ENCODE measurements at places on chromosomes 5 and 9. TPM values are rescaled to one million over a fixed set of nuclear protein-coding genes. Genes with fewer than 3 reads are reported as not detected.

GRCh38 chr9:93657331-93658111, 81.1 kb downstream of the PHF2 start:
- DNase-seq, result peak; percentile 53

- DNase-seq, result peak; percentile 97
Observed at GRCh38 chr9:34637356-34638137, at the start of gene SIGMAR1. Gene SIGMAR1, minus strand, starts transcription at chr9:34637787. Its CDS starts 90 bp downstream, at chr9:34637697.

Gene SVEP1
- 77.5 TPM for total RNA-seq

Gene GPR150
- 0.14 TPM for total RNA-seq

GRCh38 chr9:18905883-18906629, 127.0 kb downstream of the SAXO1 start:
- DNase-seq, result no peak

Gene CHSY3
- 3.3 TPM for total RNA-seq

DNA sequence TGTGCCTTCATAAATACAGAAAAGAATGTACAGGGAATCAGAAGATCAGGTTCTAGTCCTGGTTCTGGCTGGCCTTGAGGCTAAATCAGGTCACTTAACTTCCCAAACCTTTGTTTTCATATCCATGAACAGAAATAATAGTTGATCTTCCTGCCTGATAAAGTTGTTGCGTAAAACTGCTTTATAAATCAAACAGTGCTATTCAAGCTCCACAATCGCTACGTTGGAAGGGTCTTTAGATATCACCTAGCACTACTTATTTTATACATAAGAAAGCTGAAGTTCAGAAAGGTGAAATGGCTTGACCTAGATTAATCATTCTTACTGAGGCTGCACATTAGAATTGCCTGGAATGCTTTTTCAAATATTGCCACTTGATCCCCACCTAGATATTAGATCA, 36.3 kb upstream of the GCNT4 start:
- no peak for DNase-seq

DNA sequence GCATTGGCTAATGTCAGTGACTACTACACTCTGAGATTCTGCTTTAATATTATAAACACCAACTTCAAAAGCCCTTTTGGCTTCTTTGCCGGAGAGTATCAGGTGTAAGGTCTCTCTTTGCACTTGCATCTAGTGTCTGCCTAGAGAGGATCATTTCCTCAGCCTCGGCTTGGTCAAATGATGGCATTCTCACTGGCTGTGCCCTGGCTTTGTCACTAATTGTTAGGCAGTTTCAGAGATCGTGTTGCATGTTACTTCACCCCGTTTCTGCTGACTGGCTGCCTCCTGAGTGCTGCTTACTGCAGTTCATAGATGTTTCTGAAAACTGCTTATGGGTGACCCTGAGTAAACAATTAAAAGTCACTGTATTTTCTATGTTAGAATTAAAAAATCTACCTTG, 48.8 kb downstream of the SLC1A3 start:
- peak; percentile 66 for DNase-seq

DNA sequence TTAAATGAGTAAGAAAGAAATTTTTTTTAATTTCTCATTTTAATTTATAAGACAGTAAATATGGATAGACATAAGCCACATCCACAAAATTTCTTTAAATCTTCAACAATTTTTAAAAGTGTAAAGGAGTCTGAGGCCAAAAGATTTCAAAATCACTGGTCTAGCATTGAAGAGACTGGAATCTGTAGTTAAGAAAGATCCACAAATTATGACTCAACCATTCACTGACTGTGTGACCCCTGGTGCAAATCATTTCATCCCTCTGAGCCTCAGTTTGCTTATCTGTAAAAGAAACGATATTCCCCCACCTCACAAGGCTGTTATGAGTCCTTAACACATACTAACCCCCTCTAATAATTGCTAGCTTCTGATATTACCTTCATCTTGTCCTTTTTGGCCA, 98.5 kb downstream of the EBF1 start:
- no peak for DNase-seq

DNA sequence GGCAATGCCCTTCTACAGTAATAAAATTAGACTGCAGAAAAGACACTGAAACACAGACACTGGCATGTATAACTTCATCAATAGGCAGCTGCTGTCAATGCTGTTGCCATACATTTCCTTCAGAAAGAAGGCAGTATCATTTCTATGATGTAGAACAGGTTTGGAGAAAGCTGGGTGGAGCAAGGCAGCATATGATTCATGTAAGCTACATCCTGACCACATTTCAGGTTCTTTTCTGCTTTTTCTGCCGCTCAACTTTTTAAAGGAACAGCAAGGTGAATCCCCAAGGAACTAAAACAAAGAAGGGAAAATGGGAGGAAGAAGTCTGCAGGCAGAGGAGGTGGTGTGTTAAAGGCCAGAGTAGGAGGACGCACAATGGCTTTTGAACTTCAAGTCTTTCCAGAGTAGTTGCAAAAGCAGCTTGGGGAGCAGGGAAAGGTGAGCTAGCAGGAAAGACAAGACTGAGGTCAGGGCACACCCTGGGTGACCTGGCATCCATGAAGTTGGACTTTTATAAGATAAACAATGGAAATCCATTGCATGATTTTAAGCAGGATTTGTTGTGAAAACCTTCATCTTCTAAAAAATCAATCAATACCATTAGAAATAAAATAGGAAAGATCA, 142.1 kb downstream of the MED10 start:
- no peak for DNase-seq

Gene FREM1
- 45.1 TPM for total RNA-seq

- no peak for DNase-seq
Observed at GRCh38 chr5:122707796-122708195, 67.1 kb upstream of the SNX2 start.

DNA sequence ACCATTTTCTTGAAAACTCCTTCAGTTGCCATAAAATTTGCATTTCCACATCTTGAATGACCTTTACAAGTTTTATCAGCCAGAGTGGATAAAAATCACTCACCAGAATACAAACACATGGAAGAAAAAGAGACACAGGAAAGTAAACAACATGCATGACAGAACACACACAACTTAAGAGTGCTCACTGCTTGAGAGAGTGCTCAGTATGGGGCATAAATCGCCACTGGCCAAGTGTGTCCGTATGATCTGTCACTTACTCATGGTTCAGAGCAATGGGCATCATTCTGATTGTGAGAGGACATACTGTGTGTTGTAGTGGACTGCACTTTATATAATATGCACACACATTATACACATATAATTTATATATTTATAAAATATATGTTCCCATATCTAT, 155.6 kb upstream of the NTRK2 start:
- DNase-seq, result no peak

GRCh38 chr5:67815455-67816391, 399.8 kb upstream of the PIK3R1 start:
- DNase-seq, result no peak

GRCh38 chr5:111553868-111554267, 41.5 kb upstream of the STARD4 start:
- no peak for DNase-seq

Gene PCDHGA12
- 13.8 TPM for total RNA-seq

DNA sequence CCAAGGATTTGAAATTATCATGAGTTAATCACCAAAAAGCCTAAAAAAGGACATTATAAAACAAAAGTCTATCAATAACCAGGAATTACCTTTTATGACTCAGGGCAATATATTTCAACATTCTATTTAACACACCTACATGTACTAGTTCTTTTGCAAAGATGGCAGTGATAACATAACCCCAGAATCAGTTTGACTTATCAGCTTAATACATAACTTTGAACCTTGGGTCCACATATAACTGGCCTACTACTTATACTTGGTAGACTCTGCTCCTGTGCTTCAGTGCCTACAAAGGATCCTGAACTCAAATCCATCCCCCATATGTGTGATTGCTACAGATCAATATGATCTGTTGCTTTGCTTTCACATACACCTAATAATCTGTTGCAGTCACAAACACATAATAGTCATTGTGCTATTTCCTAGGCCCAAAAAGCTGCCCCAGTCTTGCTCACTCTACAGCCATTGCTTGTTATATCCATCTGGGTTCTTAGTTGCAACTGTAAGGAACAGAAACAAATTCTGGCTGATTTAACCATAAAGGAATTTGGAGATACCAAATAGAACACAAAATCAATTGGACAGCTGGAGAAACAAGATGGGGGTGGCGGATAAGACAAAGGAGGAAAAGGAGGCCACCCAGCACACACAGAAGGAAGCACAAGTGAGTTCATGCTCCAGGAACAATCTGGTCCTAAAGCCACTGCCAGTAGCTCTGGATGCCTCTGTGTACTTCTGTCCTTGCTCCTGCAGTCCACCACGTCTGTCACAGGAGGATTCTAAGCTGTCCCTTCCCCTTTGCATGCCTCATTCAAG, 25.5 kb downstream of the DEPDC1B start:
- no peak for DNase-seq

DNA sequence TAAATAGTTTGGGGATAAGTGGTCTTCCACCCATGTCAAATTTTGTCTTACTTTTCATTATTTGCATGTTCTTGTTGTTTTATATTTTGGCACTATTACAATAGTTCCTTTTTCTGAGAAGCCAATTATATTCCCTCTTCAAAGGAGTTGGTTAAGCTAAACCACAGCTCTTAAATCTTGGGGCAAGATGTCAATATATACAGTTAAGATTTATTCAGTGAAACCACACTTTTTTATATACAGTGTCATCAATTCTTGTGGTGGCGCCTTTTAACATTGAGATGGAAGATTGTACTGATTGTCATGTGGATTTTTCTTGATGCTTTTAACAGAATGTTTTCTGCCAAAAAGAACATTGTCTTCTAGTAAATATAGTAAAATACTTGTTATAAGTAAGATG, 104.1 kb downstream of the MTREX start:
- DNase-seq, result no peak

Gene EGFL7
- 43.4 TPM for total RNA-seq

Gene FCN1
- 1.2 TPM for total RNA-seq

- peak; percentile 83 for DNase-seq
Observed at GRCh38 chr5:157575381-157576020, at the start of gene ADAM19. Gene ADAM19, minus strand, starts transcription at chr5:157575775. Its CDS starts 79 bp downstream, at chr5:157575696.

Gene FAM200C
- 9.6 TPM for total RNA-seq

GRCh38 chr9:34675048-34675714, 12.7 kb upstream of the CCL27 start:
- no peak for DNase-seq

DNA sequence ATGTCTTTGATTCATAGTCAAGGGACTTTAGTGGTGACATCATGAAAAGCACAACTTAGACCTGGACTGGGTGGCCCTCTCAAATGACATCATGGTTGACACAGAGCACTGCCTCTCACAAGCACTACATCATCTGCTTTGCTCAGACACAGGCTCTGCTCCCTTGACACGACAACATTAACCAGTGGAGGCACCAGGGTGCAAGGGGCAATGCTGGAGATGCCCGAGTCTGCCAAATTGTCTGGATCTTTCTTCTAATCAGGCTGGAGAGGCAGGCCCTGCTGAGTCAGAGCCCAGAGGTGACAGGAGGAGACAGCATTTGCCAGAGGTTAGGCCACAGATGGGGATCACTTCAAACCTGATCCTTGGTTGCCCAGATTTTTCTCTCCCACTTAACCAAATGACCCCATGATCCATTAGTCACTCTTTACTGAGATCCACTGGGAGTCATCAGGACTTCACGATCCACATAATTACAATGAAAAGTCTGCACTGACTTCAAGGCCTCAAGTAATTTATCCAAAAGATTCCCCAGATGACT, 174.4 kb downstream of the SLIT3 start:
- DNase-seq, result no peak

- no peak for DNase-seq
Observed at GRCh38 chr9:104808035-104808614, 44.2 kb downstream of the NIPSNAP3B start.

GRCh38 chr9:8946461-8946860, 1146.9 kb upstream of the DMAC1 start:
- no peak for DNase-seq

GRCh38 chr5:141677415-141677814, 4.6 kb downstream of the ARAP3 start:
- no peak for DNase-seq

Gene PCDHA3
- total RNA-seq, result 0.68 TPM

DNA sequence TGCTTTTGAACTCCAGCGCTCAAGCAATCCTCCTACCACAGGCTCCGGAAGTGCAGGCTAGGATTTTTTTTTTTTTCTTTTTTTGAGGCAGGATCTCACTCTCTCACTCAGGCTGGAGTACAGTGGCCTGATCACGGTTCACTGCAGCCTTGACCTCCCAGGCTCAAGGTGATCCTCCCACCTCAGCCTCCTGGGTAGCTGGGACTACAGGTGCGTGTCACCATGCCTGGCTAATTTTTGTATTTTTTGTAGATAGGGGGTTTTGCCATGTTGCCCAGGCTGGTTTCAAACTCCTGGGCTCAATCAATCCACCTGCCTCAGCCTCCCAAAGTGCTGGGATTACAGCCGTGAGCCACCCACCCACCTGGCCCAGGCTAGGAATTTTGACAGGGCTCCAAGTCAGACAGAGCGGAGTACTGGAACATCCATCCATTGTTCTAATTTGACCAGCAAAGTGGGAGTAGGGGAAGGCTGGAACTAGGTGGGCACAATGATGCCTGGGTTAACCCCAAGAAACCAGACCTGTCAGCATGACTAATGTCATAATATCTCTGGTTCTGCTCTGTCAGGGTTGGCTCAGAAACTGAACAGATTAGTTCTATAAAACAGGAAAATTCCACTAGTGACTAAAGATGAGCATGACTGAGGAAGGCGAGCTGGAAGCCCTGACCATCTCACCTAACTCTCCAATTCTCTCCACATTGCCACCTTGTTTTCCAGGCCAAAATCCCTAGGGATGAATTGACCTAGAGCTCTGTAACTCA, 9.2 kb downstream of the ZBTB5 start:
- no peak for DNase-seq

DNA sequence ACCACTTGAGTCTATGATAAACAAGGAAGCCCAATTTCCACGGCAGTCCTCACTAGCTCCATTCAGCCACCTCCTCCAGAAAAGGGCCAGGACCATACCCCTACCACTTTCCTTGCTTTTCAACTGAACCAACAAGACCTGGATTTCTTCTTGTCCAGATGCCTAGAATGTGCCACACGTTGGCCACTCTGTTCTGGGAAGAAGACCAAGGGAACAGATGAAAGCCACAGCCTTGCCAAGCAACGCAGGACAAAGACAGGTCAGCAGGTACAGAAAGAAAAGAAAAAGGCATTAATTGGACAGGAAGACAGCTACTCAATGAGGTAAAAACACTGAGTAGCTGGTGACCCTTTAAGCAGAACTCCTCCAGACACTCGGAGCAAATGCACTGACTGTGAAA, 2.2 kb downstream of the CCNJL start:
- DNase-seq, result no peak

DNA sequence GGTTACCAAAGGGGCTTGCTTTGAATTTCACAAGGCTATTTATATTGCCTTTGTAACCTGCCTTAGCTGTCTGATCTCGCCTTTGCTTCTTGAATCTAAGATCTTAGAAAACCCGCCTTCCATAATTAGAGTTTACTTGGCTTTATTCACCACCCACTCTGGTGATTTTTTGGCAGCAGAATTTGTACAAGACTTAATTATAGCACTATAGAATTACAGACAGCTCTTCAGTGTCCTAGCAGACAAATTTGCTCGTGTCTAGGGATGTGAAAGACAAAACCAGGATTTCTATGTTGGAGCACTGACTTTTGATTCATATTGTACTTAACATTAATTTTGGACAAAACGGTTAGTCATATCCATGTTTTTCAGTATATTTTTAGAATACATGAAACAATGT, 306.6 kb downstream of the ADGRV1 start:
- DNase-seq, result no peak

Data from sigmoid colon (tissue), 7 donors.